Central memory CD4-positive, alpha-beta T cell (primary cell): ENCODE measurements at places on chromosomes 6 and 20.

DNA sequence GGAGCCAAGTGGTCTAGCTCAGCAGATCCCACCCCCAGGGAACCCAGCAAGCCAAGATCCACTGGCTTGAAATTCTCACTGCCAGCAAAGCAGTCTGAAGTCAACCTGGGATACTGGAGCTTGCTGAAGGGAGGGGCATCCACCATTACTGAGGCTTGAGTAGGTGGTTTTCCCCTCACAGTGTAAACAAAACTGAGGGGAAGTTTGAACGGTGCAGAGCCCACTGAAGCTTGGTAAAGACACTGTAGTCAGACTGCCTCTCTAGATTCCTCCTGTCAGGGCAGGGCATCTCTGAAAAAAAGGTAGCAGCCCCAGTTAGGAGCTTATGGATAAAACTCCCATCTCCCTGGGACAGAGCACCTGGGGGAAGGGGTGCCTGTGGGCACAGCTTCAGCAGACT is 819.5 kb upstream of the EPHA7 start:
- no peak for DNase-seq

DNA sequence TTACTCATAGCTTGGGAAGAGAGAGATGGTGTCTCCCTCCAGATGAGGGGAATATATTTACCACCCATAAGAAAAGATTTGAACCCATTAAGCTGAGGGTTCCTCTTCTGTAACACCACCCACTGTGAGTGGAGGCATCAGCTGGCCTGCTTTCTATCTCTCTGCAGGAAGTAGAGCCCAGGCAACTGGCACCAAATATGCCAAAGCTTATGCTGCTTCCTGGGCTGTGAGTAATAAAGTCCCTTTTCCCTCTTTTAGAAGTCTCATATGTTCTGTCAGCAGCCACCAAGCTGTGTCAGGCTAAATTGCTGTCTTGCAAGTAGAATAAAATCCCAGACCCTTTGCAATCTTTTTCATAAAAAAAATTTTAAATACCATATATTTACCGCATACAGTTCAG is 241.4 kb downstream of the LAMA2 start:
- no peak for DNase-seq

DNA sequence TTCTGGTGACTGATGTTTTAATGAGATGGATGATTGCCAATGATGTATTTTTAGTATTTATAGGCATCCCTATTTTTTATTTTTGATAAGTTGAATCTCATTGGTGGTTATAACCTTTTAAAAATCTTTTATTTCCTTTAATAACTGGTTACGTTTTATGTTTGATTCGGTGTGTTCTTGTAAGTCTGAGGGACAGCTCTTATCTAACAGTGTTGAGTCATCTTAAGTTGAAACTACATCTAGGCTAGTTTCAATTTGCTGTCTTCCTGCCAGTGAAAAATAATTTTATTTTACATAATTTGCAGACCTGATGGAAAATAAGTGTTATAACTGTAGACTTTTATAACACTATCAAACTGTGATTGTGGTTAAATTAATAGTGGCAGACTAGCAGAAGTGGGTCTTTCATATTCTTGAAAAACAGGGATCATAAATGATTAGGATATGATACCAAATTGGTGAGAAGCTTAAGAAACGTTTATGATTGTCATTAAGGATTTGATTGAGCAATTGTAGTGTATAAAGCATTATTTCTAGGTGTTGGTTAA is 4.6 kb downstream of the AFDN start:
- no peak for DNase-seq

- DNase-seq, result no peak
Observed at GRCh38 chr6:83311231-83311630, 118.1 kb downstream of the RWDD2A start.

DNA sequence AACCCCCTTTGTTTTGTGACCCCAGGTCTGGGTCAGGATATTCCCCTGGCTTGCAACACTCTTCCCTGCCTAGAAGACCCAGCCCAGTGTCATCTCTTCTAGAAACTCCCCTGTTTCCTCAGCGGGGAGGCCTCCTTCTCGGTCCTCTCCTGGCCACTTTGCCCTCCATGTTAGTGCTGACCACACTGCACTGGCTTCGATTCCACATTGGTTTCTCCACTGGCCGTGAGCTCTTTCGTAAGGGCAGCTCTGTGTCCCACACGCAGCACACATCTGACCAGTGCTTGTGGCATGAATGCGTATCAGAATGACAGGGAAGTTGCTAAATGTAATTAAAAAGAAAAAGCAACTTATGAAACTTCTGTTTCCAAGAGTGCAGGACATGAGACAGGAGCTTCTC is 49.4 kb upstream of the FNDC1 start:
- no peak for DNase-seq

DNA sequence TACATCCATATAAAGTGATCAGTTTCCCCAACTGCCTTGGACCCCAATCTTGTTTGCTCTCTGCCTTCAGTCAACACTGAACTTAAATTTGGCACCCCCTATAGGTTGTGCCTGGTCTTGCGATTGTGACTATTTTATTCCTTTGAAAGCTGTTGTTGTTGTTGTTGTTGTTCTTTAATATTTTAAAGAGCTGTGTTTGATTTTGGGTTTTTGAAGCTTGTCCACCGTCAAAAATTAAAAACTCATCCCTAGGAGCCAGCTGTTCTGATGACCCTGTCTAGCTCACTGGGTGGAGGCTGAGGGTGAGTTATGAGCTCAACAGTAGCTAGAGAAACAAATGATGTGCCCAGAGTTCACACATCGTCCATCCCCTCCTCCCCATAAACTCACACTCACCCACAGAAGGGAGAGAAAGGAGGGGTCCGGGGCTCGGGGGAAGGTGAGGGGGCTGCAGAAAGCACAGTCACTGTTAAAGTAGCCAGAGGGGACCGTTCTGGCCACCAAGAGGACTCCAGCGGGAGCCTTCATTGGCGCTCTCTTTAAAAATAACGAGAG is 4.0 kb downstream of the SIM1 start:
- DNase-seq, result no peak

DNA sequence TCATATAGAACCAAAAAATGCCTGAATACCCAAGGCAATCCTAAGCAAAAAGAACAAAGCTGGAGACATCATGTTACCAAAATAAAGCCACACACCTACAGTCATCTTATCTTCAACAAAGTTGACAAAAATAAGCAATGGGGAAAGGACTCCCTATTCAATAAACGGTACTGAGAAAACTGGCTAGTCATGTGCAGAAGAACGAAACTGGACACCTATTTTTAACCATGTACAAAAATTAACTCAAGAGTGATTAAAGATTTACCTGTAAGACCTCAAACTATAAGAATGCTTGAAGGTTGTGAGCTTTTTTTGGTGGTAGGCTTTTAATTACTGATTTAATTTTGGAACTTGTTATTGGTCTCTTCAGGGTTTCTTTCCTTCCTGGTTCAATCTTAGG is 236.0 kb upstream of the DEFB112 start:
- no peak for DNase-seq

GRCh38 chr6:156021746-156022396 is 566.2 kb upstream of the NOX3 start:
- no peak for DNase-seq

DNA sequence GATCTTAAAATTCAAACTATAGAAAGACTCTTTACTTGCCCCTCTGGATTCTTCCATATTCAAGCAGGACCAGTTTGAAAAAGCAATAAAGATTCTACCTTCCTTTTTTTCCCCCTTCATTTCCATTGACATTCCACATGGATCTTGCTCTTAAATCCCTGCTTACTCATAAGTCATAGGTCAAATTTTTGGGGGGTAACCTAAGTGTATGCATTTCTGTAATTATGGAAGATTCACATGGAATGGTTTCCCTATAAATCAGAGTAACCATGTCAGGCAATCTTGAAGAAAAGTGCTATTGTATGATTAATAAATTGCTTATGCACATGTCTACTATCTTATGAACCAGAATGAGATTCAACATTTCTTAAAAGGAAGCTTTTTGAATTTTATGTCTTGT is 551.0 kb downstream of the HAO1 start:
- no peak for DNase-seq

DNA sequence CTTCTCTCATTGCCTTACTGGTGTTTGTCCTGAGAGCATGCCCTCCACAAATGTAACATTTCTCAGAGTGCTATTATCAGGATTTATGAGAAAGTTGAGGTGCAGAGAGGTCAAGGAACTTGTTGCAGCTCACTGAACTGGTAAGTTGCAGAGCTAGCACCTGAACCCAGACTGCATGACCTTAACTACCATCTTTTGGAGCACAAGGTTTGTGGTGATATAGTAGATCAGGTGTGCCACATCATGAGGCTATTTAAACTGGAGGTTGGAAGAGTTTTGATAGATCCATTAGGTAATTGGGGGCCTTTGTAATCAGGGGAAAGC is 112.0 kb upstream of the CITED2 start:
- DNase-seq, result no peak

- no peak for DNase-seq
Observed at GRCh38 chr20:47950124-47950912, 165.0 kb upstream of the SULF2 start.

DNA sequence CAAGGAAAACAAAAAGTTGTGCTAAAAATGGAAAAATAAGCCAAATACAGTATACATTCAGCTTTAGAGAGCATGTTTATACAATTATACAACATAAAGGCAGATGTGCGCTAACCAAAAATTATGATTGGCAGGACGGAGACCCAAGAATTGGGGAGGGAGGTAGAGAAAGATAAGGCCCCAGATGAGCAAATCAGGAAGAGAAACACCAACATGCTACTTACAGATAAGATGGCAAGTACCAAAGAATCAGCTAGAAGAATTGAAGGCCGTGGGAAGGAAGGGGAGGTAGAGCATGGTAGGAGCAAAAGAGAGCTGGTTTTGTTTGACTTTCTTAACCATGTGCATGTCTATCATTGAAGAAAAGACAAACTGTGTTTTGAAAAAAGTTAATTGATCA is 45.4 kb downstream of the PRND start:
- no peak for DNase-seq

DNA sequence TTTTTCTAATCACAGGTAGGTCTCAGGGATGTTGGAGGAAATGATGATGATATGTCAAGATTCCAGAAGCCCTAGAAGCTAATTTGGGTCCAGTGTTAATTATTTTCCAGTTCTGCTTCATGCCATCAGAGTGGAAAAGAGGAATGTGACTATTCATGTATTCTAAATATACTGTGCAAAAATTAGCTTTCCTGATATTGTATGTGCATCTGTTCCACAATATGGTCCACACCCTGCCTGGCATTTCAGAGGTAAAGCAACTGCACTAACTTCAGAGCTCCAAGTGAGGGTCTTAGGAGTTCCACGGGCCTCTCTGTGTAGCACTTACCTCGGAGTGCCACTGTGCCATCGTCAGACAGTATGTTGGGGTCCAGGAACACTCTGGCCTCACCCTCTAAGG is 27.1 kb downstream of the PREP start:
- no peak for DNase-seq

DNA sequence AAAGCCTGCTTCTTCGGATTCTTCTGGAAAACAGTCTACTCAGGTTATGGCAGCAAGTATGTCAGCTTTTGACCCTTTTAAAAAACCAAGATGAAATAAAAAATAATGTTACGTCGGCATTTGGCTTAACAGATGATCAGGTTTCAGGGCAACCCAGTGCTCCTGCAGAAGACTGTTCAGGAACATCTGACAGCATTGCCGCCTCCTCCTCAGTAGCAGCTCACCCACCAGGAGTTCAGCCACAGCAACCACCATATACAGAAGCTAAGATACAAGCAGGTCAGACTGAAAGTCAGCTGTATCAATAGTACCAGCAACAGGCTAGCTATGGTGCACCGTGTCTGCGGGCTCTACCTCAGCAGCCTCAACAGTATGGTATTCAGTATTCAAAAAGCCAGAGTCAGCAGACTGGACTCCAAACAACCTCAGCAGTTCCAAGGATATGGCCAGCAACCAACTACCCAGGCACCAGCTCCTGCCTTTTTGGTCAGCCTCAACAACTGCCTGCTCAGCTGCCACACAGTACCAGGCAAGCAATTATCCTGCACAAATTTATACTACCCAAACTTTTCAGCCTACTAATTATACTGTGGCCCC is 51.9 kb downstream of the BTBD9 start:
- DNase-seq, result no peak
